ENCODE measurements at places on chromosomes 1 and 21. TPM values are rescaled to one million over a fixed set of nuclear protein-coding genes. Genes with fewer than 3 reads are reported as not detected.

Gene SNIP1
- total RNA-seq: 14.1 TPM

Gene ABCG1
- total RNA-seq: under 0.01 TPM

Gene DHRS3
- total RNA-seq: 172 TPM

Gene MRPS6
- total RNA-seq: 25.9 TPM

Gene CHTOP
- total RNA-seq: 40.9 TPM

Gene RUNX3
- total RNA-seq: 1.8 TPM

Gene TACSTD2
- total RNA-seq: 0.29 TPM

Gene GUCA2B
- not detected for total RNA-seq

Gene OLIG2
- total RNA-seq: not detected

Gene CFHR1
- total RNA-seq: not detected

Gene PCAT6
- total RNA-seq: 0.29 TPM

Gene SPRR5
- total RNA-seq: not detected

Gene SH3BGR
- total RNA-seq: 1.4 TPM

Gene MEX3A
- total RNA-seq: 0.88 TPM

Gene F3
- total RNA-seq: 7.4 TPM

Gene FAM131C
- total RNA-seq: not detected

Data from osteoblast (primary cell).